ENCODE measurements at places on chromosomes 11 and 22. TPM values are rescaled to one million over a fixed set of nuclear protein-coding genes. Genes with fewer than 3 reads are reported as not detected.

GRCh38 chr11:120306519-120307242 is 18.4 kb upstream of the TLCD5 start:
- DNase-seq = peak; percentile 57

GRCh38 chr11:110431051-110431672 is 1.4 kb downstream of the FDX1 start:
- no peak for DNase-seq

GRCh38 chr11:120702656-120703055 is 191.1 kb downstream of the GRIK4 start:
- no peak for DNase-seq

- no peak for DNase-seq
Measured at GRCh38 chr22:28914201-28914600, 30.8 kb downstream of the ZNRF3 start.

DNA sequence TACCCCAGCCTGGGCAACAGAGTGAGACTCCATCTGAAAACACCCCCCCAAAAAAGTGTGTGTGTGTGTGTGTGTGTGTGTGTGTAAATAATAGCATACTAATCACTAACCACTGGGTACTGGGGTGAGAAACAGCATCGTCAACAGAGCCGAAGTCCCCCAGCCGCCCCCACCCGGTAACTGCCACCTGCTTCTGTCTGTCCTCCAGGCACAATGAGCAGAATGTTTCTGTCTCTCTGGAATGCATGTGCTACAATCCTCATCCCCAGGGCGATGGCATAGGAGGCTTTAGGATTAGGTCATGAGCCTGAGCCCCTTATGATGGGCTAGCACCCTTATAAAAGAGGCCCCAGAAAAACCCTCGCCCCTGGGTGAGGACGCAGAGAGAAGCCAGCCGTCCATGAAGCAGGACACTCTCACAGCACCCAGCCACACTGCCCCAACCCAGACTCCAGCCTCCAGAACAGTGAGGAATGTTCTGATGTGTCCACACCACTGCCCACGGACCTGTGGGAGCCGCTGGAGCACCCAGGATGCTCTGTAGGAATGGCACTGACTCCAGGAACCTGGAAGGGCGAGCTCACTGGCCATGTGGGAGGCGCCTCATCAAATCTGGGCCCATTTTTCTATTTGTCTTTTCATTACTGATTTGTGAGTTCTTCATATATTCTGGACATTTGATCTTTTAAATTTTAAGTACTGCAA is 9.9 kb downstream of the TTLL8 start:
- DNase-seq = no peak

GRCh38 chr22:24805790-24806662 is at the start of gene SGSM1:
Gene SGSM1, plus strand, starts transcription at chr22:24806211. Its CDS starts 115 bp downstream, at chr22:24806326.
- peak; percentile 72 for DNase-seq

GRCh38 chr11:68328374-68329091 is 16.1 kb downstream of the LRP5 start:
- peak; percentile 81 for DNase-seq

DNA sequence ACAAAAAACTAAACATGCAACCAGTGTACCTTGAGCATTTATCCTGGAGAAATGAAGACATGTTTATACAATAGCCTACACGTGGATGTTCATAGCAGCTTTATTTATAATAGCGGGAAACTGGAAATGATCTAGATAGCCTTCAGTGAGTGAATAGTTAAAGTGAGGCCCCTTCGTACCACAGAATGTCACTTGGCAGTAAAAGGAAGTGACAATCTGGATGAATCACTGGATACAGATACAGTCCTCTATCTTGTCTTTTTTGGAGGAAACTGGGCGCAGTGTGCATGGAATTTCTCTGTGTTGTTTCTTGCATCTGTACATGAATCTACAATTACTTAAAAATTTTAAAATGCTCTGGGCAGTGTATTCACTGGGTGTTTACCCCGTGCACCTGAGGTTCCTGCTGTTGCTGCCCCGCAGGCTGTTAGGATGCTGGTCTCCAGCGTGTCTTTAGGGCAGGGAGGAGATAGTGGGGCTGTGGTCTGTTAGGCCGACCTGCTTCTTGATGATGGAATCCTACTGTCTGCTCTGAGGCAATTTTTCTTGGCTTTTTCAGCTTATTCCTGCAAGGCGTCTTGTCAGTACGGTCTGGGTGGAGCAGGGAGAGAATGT is 23.2 kb downstream of the DERL3 start:
- DNase-seq = no peak

- no peak for DNase-seq
Measured at GRCh38 chr22:35008213-35008612, 57.7 kb upstream of the ISX start.

DNA sequence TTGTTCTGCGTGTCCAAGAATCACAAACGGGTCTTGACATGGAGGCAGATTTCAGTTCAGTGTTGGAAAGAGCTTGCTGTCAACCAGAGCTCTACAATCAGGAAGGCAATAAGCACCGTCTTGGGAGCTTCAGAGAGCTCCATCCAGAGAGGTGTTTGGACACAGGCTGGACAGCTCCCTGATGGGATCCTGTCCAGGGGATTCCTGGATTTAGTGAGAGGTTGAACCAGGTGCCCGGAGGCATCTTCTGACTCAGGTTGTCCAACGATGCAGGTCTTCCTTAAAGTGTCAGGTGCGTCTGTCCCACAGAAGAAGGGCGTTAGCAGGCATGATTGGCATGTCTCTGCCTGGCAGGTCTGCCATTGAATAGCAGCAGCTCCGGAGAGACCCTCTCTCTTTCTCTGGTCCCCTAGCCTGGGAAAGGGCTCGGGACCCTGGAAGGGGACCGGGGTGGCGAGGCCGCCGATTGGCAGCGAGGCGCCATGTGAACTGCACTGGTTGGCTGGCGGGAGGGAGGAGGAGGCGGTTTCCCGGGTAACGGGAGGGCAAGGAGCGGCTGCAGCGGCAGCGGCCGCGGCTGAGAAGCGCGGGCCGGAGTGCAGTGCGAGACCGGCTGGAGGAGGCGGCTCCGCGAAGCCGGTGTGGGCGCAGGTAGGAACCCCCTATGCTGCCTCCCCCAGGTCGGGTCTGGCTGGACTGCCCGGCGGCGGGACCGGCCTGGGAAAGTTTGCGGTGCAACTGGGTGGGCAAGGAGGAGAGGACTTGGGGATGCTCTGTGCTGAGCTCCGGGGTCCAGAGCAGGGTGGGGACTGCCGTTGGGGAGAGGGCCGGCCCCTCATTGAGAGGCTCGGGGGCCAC is 104.1 kb upstream of the E2F8 start:
- no peak for DNase-seq

DNA sequence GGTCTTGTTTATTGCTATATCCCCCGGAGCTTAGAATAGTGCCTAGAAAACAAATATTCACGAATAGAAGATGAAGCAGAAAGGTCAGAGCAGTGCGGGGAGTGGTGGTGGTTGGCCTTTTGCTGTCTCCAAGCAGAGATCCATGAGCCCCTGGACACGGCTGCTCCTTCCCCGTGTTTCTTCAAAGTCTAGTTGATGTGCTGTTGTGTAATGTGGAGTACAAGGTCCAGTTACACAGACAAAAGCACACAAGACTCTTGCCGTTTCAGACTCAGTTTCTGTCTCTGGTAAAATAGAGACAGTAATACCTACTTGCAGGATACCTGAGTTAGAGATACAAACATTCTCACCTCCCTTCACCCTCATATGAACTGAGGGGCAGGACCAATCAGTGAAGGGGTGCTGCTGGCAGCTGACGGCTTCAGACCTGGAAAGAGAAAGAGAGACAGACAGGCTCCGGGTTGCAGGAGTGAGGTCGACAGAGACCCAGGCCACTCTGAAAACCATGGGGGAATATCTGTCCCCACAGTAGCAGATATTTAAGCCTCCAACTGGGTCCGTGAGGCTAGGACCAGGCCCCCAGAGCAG is 56.2 kb downstream of the RASSF10 start:
- no peak for DNase-seq

- DNase-seq = no peak
Measured at GRCh38 chr11:62223095-62223494, 14.6 kb downstream of the SCGB2A1 start.

- no peak for DNase-seq
Measured at GRCh38 chr11:132466983-132467382, 1065.3 kb downstream of the OPCML start.

DNA sequence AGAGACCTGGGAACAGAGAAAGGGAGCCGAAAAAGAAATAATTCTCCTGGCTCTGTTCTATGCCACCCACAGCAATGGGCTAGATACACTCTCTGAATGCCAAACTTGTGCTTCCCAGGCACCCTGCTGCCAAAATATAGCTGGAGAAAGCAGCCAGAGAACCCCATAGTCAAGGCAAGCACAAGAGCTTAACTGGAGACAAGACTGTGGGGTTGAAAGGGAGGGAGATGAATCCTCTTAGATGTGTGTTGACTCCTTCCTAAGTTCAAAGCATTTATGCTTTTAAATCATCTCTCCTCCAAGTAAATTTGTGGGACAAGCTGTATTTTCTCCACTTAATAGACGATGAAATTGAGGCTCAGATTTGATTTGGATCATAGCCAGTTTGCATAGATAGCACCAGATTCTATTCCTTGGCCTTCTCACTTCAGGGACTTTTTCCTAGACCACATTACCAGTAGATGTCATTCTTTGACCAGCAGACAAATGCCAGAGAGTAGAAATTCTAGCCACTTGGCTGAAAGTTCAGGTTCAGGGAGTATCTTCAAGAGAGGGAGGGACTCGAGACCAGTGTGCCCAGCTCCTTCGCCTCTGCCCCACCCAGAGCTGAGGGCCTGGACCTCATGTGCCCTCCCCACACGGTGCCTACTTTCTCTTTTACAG is 16.5 kb upstream of the ETS1 start:
- peak; percentile 39 for DNase-seq

DNA sequence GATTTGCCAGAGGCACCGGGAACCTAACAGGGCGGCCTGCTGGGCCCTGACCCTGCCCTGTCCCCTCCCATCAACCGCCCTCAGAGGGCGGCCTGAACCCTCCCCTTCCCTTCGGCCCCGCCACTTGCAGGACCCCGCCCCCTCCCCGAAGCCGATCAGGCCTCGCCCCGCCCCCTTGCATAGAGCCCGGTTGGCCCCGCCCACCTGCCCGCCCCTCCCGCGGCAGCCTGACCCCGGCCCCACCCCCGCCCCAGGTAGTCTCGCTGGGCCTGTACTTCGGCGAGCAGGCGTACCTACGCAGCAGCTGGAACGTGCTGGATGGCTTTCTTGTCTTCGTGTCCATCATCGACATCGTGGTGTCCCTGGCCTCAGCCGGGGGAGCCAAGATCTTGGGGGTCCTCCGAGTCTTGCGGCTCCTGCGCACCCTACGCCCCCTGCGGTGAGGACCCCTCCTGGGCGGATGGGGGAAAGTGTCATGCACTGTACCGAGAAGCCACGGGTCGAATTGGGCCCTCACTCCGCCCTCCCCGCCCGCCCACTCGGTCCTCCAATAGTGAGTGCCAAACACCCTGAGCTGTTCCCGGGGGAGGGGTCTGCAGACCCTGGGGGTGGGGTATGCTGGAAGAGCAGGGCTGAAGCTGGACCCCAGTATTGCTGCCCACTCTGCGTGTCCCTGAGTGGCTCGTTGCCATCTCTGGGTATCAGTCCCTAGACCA is 94.1 kb downstream of the CACNA1I start:
- peak; percentile 30 for DNase-seq

GRCh38 chr11:9626496-9627394 is 37.1 kb upstream of the SWAP70 start:
- DNase-seq = no peak

GRCh38 chr11:129385801-129386200 is 10.2 kb downstream of the BARX2 start:
- no peak for DNase-seq

DNA sequence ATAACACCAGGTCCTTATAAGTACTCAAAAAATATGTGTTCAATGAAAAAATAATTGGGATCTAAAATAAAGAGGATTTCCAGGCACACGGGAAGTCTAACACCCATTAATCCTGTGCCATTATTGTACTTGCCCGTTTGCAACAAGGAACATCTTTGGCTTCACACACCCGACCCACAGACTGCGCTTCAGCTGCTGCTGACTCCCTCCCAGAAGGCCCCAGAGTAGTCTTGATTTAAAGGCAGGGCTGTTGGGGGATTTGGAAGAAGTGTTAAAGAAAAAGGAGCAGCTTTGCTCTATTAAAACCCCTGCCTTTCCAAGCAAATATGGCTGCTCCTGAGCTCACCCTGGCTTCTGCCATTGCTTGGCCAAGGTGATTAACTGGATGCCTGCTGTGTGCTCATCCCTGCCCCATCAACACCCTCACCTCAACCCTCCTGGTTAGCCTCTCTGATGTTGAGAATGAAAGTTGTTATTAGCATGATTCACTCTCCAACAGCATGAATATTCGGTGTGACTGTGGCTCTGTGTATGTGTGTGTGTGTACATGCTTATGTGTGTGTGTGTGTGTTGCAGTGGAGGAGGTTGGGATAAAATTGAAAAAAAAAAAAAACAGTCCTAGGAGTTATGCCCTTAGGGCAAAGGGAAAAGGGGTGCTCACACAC is 76.1 kb downstream of the KIRREL3 start:
- no peak for DNase-seq

- no peak for DNase-seq
Measured at GRCh38 chr11:76604081-76604625, 66.4 kb downstream of the LRRC32 start.

DNA sequence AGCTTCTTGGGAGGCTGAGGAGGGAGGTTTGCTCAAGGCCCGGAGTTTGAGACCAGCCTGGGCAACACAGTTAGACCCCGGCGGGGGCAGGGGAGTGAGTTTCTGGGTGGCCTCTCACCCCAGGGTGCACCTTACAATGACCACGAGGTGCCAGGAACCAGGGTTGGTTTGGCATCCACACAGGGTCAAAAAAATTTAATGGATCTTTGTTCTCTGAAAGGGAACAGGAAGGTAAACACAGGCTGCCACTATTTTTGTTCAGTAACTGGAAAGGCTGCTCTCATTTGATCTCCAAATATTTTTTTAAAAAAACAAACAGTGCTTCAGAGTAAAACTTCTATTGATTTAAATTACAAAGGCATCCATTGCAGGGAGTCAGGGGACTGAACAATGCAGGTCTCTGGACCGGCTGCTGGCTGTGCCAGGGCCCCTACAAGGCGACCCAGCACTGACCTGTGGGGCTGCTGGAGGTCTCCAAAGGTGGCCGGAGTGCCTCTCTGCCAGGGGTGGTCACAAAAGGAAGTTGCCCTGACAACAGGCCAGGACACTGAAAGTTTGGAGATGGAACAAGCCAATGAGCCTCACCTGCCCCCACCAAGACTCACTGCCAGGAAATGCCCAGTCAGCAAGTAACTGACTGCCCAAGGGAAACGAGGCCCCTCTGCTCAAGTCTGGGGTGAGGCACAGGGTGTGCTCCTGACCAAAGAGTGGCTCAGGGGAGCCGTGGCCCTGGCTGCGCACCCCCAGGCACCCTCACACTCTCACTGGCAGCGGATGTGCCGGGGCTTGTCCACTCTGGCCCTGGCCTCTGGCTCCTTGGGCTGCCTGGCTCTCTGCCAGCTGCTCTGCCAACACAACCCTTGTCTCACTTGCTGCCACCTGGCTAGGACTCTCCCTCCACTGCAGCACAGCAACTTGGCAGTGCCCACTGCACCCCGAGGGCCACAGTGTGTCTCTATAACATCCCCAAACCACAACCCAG is 51.8 kb downstream of the ARFGAP3 start:
- no peak for DNase-seq

- DNase-seq = no peak
Measured at GRCh38 chr11:59552844-59553243, 41.5 kb downstream of the OR4D9 start.

Gene CLDN5
- not detected for total RNA-seq

Gene MMP20
- not detected for total RNA-seq

Gene MS4A3
- total RNA-seq = not detected

Gene MS4A15
- not detected for total RNA-seq

Gene OR4A16
- total RNA-seq = not detected

Gene VSIG10L2
- total RNA-seq = not detected

Gene OR51E2
- total RNA-seq = not detected

Gene GTSE1
- total RNA-seq = 15.6 TPM

Gene CHADL
- 0.56 TPM for total RNA-seq

Gene F2
- not detected for total RNA-seq

Gene TCN1
- total RNA-seq = 227 TPM

Gene CYTH4
- total RNA-seq = 0.11 TPM
